PC-9 (cell line): ENCODE measurements at places on chromosomes 6 and 20. TPM values are rescaled to one million over a fixed set of nuclear protein-coding genes. Genes with fewer than 3 reads are reported as not detected.

DNA sequence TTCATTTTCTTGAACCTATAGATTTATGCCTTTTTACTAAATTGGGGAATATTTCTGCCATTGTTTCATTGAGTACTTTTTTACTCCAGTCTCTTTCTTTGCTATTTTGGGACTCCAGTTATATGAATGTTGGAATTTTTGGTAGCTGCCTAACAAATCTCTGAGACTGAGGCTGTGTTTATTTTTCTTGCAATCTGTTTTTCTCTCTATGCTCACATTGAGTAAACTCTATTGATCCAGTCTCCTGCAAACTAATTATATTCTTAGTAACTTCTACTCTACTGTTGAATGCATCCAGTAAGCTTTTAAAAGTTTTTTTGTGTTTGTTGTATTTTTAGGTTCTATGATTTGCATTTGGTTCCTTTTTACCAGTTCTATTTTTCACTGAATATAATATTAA, 903.4 kb upstream of the GJE1 start:
- H3K4me3 ChIP-seq: no peak overlapping the region
- H3K27me3 ChIP-seq: no peaks in the 10 kb centered on the region
- no peaks in the 10 kb centered on the region for H3K4me1 ChIP-seq

GRCh38 chr6:52261229-52261628, 16.9 kb upstream of the IL17F start:
- DNase-seq: no peak
- no peaks in the 10 kb centered on the region for H3K4me1 ChIP-seq
- no peak overlapping the region for H3K4me3 ChIP-seq
- peaks cover 27% of the 10 kb centered on the region; the same call in 1 of the 2 replicates for H3K36me3 ChIP-seq
- no peak overlapping the region for H3K27ac ChIP-seq
- no peaks in the 10 kb centered on the region for H3K27me3 ChIP-seq

The HAO1 gene
- not detected in 2 replicates for total RNA-seq

- H3K27me3 ChIP-seq: no peaks in the 10 kb centered on the region
- H3K27ac ChIP-seq: no peak overlapping the region
- H3K4me1 ChIP-seq: no peaks in the 10 kb centered on the region
- no peak for DNase-seq
- no peak overlapping the region for H3K4me3 ChIP-seq
- no peaks in the 10 kb centered on the region for H3K36me3 ChIP-seq
Observed at GRCh38 chr6:7919871-7920270, 9.3 kb upstream of the TXNDC5 start.

DNA sequence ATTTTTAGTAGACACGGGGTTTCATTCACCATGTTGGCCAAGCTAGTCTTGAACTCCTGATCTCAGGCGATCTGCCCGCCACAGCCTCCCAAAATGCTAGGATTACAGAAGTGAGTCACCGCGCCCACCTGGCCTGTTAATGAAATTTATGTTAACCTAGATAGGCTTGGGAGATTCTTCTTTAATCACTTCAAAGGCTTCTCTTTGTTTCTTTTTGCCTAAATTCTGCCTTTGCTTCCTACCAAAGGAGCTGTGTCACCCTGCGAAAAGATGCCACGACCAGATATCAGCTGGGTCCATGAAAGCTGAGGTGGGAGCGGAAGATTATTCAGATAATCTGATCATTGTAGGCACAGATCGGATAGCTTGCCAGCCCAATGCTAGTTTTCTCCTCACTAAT, 75.3 kb downstream of the GMPR start:
- DNase-seq: no peak
- no peaks in the 10 kb centered on the region for H3K27me3 ChIP-seq
- no peaks in the 10 kb centered on the region for H3K36me3 ChIP-seq
